ENCODE measurements at places on chromosomes 2 and 18.

GRCh38 chr2:203033395-203033794 is 18.7 kb downstream of the NBEAL1 start:
- DNase-seq, result no peak

GRCh38 chr2:217948897-217949296 is 53.9 kb downstream of the TNS1 start:
- no peak for DNase-seq

DNA sequence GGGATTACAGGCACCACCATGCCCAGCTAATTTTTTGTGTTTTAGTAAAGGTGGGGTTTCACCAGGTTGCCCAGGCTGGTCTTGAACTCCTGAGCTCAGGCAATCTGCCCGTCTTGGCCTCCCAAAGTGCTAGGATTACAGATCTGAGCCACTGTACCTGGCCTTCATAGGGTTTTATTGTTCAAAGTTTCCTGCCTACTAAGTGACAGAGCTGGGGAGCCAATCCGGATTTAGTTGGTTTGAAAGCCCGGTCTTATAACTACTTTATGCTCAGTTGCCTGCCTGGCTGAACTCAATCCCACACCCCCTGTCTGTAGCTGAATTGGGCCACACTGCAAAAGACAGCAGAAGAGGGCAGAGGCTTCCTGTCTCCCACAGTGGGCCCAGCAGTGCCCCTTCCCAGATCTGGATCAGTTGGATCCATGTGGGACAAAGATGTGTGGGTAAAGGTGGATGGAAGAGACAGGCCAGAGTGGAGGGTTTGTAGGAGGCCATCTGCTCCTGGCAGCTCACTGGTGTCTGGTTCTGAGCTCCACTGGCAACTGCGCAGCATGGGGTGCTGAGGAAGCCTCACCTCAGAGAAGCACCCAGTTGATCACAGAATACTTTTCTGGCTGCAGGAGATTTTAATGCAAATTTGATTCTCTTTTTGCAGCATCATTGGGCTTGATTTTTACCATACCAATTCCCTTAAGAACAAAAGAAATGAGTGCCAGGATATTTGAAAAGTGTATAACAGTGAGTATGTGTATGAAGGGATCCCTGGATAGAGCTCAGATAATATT is 144.9 kb downstream of the DDX1 start:
- DNase-seq, result no peak

DNA sequence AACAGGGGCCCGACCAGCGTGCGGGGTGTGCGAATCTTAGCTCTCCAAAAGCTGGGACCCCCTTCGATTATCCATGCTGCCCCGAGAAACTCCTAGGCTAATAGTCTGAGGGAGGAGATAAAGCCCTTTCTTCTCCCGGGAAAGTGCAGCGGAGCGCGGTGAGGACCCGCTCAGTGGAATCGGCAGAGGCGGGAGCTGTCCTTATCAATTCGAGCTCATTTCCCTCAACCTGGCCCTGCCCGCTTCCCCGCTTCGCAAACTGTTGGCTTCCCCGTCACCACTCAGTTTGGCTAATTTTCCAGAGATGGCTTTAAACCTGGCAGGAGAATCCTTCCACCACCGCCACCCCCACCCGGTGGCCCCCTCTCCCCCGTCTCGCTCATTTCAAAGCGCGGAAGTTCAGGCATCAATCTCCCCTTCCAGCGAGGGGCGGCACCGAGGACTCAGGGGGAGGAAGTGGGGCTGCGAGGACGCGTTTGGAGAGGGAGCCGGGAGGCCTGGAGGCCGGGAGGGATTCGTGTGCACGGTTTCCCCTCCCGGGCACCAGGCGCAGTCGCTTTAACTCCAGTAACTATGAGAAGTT is 1.6 kb downstream of the KLHL14 start:
- DNase-seq, result no peak

DNA sequence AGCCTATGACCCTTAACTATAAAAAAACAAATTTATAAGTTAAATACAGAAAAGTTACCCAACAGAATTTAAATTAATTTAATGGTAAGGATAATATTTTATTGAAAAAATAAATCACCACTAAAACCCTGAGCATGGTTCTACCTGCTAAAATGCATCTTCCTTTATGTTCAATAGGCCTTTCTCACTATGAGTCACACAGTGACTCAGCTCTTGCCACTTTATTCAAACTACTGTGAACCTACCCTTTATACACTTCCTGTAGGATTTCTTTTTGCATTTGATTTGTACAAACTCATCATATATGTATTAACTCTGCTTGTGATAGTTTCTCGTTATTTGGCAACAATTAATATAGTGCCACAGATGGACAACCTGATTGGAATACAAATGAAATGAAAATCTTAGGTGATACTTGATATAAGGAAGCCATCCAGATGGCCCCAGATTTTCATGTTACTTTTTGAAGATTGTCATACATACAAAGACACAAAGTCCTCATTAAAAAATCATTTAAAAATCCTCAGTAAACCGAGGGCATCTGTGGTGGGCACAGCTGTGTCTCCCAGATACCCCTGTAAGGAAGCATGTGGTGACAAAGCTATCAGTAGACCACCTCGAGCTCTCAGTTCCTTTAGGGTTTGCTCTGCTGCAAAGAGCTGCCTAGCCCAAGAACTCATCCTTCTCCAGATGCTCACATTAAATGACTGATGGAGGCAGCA is 55.2 kb upstream of the COBLL1 start:
- DNase-seq, result peak; percentile 59

GRCh38 chr2:149021271-149021719 is 17.2 kb upstream of the LYPD6B start:
- DNase-seq, result no peak

DNA sequence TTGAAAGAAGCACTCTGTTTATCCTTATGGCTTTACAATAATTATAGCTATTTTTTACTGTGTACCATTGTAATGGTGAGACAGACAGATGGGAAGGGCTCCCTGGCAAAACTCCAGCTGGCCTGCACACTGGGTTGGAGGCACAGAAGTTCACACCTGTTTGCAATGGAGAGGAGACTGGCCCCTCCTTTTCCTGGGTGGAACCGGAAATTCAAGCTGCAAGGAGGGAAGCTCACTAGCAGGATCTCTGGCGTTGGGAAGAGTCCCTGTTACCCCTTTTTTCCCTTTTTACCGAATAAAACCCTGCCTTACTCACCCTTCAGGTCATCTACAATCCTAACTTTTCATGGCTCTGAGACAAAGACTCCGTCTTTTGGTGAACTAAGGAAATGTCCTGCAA is 100.3 kb upstream of the TFPI start:
- DNase-seq, result peak; percentile 8

DNA sequence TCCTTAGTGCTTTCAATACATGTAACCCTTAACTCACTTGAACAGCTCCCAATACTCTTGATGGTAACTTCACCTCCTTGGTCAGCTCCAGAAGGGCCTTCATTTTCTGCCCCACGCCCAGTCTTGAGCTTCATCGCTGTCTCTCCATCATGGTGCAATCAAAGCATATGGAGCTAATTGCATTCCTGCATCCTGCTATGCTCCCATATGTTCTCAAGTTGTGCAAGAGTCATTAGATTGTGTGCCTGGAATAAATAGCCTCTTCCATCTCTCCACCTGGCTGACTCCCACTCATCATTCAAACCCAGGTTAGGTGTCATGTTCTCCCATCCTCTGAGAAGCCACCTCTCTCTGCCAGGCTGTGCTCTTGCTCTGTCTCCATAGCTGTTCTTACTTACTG is 364.5 kb upstream of the RGPD4 start:
- peak; percentile 78 for DNase-seq

- DNase-seq, result peak; percentile 95
Measured at GRCh38 chr2:68637047-68637446, 6.3 kb upstream of the PROKR1 start.

GRCh38 chr2:27282892-27283291 is 663 bp downstream of the TRIM54 start:
- no peak for DNase-seq

GRCh38 chr2:219056176-219056895 is 4.4 kb downstream of the IHH start:
- no peak for DNase-seq

DNA sequence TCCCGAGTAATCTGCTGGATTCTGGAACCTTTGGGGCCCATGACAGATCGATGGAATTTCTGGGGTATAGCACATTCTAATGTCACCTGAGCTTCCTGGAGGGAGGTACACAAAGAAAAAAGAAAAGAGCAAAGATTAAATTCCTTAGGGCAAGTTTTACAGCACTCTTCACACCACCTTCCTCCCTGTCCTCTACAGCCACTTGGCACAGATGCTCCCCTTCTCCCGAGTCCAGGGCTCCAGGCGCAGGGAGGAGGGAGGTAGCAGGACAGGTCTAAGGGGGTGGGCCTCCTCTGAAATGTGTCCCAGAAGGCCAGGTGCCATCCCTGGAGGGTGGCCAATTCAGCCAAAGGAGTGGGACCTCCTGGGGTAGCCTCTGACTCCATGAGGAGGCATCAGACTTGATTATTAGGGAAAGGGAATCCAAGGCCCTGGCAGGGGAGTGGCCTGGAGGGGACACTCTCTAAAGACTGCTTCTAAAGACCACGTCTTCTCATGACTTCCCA is 50.3 kb downstream of the ANO7 start:
- no peak for DNase-seq

GRCh38 chr18:37430357-37431076 is 135.1 kb downstream of the CELF4 start:
- DNase-seq, result no peak

GRCh38 chr18:48860269-48861180 is 90.2 kb downstream of the SMAD7 start:
- DNase-seq, result no peak

Measured in NCI-H524 treated with DMSO at 0.1 percent for 48 hours (cell line).